Femur (tissue), 1 donor: ENCODE measurements at places on chromosomes 7 and 10.

GRCh38 chr10:93154531-93154930 lies 80.8 kb downstream of the CYP26A1 start:
- DNase-seq, result no peak

- DNase-seq, result no peak
Observed at GRCh38 chr7:22895140-22895827, 72.6 kb upstream of the TOMM7 start.

- DNase-seq, result no peak
Observed at GRCh38 chr10:44051584-44052385, 333.1 kb downstream of the CXCL12 start.

DNA sequence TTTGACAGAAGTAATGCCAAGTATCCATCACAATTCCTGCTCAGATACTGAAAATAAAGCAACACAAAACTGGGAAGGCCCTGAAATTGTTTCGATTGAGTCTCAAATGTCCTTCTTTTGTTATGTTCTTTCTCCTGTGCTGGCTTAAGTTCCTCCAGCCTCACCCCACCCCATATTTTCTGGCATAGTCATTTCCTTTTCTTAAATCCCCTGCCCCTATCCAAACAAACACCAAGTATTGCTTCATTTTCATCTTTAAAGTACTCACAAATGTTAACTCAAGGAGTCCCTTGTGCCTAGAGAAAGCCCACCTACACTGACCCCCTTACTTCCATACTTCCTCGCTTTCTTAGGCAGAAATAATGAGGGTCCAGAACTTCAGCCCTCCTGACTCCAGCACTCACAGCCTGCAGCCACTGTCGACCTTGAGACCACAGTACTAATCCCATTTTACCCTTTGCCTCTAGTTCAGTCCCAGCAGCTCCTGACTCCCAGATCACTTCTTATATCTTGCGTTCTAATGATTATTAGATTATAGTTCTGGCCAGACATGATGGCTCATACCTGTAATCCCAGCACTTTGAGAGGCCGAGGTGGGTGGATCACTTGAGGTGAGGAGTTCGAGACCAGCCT lies 73.2 kb upstream of the ST8SIA6 start:
- DNase-seq, result no peak
